8988T (cell line): ENCODE measurements at places on chromosomes 11 and 22.
A peak's percentile ranks its signal among the peaks of the same experiment; 100 is the strongest.

DNA sequence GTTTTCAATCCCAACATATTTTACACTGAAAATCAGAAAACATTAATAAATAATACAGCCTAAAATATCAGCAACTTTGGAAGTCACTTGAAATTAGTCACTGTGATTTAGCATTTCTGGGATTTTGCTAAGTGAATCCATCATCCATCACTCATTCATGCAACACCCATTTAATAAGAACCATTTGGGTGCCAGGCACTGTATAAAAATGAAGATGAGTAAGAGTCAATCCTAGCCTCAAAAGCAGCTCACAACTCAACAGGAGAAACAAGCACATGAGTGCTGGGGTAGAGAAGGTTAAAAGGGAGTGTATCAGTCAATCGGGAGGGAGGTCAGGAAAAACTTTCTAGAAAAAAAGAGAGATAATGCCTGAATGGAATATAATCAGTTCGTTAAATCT, 77.9 kb downstream of the PGR start:
- DNase-seq = no peak

GRCh38 chr11:48384670-48385069, 18.4 kb upstream of the OR4C5 start:
- no peak for DNase-seq

- no peak for DNase-seq
Observed at GRCh38 chr22:36937319-36938027, 24.0 kb downstream of the CSF2RB start.

GRCh38 chr11:11740836-11741235, 100.9 kb upstream of the USP47 start:
- no peak for DNase-seq

DNA sequence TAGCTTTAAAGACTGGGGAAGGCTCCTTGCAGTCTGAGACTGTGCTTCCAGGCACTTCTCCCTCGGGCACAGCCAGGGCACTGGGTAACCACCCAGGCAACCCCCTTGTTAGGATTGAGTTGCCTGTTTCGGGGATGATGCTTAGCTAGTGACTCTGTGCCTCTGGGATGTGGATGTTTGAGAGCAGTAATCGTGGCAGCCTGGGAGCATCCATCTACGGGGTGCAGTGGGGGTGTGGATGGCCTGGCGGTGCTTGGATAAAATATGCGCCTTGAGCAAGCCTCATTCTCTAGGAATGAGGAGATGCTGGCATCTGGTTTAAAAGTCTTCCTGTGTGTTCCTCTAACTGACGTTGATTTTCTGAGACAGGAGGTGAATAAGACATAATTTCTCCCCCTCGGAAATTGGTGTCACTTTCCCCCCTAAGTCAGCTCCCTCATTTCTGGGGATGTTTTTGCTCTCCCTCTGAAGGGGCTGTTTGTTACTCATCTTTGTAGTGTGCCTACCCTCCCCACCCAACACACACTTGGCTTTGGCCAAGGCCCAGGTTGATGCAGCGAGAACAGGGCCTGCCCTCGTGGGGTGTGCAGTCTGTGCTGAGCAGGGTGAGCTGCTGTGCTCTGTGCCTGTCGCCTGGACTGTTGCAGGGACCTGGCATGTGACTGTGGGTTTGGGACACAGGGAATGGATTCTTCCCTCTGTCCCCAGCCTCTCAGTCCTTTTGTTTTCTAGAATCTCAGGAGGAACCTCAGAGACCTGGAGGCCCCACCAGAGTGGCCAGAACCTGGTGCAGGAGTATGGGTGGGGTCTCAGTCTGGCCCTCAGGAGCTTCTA, 2.0 kb downstream of the GNAZ start:
- DNase-seq = no peak

- DNase-seq = no peak
Observed at GRCh38 chr22:27783436-27784119, 18.0 kb downstream of the MN1 start.

GRCh38 chr11:108672113-108672512, 7.2 kb downstream of the DDX10 start:
- DNase-seq = no peak

- no peak for DNase-seq
Observed at GRCh38 chr11:122494221-122494620, 161.3 kb upstream of the UBASH3B start.

- peak; percentile 55 for DNase-seq
Observed at GRCh38 chr11:125871391-125872137, 15.9 kb upstream of the HYLS1 start.

DNA sequence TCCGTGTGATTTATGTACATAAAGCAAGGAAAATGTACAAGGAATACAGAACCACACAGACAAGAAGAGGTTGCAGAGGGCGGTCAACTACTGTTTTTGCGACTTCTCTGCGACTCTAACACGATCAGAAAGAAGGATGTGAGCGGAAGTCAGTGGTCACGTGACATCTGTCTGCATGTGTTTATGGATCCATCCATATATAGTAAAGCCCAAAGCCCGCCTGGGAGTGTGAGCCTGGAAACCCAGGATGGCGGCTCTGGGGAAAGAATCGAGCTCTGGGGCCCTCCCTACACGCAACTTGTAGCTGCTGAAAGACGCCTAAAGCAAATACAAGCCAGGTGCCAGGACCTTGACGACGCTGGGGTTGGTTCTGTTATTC, 8.8 kb downstream of the OSBPL5 start:
- no peak for DNase-seq

- DNase-seq = no peak
Observed at GRCh38 chr11:82450996-82451395, 282.7 kb downstream of the FAM181B start.

- no peak for DNase-seq
Observed at GRCh38 chr11:105700271-105700670, 90.4 kb downstream of the GRIA4 start.

DNA sequence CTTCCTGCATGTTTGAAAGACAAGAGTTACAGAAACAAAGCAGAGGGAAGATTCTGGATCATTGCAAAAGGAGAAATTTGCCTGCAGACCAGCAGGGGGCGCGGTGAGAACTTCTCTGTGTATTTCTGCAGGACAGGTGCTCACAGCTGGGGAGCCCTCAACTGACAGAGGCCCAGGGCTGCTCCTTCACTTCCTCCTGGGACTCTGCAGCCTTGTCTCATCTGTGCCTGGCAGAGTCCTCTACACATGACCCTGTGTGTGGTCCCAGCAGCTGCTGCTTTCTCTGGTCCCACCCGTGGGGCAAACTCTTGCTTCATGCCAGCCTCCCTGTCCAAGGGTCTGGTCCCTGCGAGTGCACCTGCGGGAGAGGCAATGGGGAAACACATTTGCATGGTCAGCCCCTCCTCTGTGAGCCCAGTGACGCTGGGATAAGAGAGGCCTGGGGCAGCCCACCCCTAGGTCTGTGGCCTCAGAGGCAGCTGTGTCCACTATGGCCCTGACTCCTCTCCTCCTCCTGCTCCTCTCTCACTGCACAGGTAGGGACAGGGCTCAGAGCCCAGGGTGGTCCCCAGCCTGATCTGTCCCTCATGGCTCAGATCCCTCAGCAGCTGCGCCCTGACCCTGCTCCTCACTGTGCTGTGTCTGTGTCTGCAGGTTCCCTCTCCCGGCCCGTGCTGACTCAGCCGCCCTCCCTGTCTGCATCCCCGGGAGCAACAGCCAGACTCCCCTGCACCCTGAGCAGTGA, 43.2 kb upstream of the VPREB1 start:
- DNase-seq = peak; percentile 37

GRCh38 chr22:41766476-41766875, 34.0 kb upstream of the CCDC134 start:
- DNase-seq = no peak
